Eye (tissue), 1 donor: ENCODE measurements at places on chromosomes 16 and 17.

GRCh38 chr16:66275775-66276428 is 90.6 kb upstream of the CDH5 start:
- peak; percentile 57 for DNase-seq

DNA sequence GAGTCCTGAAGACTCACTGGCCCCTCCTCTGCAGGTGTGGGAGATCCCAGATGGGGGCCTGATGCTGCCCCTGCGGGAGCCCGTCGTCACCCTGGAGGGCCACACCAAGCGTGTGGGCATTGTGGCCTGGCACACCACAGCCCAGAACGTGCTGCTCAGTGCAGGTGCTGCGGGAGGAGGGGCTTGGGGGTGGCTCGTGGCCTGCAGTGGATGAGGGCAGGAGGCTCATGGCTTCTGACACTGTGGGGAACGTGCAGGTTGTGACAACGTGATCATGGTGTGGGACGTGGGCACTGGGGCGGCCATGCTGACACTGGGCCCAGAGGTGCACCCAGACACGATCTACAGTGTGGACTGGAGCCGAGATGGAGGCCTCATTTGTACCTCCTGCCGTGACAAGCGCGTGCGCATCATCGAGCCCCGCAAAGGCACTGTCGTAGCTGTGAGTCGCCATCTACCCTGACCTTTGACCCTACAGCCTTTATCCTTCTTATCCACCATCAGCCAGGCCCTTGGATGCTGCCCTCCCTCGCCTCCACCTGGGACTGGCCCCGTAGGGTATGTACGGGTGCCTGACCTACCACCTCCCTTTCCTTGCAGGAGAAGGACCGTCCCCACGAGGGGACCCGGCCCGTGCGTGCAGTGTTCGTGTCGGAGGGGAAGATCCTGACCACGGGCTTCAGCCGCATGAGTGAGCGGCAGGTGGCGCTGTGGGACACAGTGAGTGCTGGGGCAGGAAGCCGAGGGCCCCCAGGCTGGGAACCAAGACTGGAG is 3.6 kb downstream of the CORO1A start:
- DNase-seq = peak; percentile 44

- DNase-seq = no peak
Measured at GRCh38 chr16:78903843-78904242, 696.7 kb downstream of the MAF start.

DNA sequence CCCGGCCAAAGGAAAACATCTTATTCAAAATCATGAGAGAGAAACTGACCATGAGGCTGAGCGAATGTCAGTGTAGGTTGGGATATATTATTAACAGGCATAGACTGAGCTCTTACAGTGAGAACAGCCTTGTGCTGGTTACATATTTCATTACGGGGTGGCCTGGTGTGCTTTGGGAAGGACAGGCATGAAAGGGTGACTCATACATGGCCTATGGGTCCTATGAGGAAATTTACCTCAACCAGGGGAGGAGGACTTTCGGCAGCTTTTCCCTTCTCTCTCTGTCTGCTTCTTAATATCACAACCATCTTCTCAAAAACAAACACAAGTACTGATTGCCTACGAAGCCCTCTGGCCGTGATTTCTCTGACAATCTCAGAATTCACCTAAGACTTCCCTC is 579.1 kb downstream of the CDH13 start:
- no peak for DNase-seq

GRCh38 chr16:83037102-83037501 is 410.3 kb downstream of the CDH13 start:
- no peak for DNase-seq

GRCh38 chr16:1963806-1964505 is 670 bp downstream of the RPS2 start:
- DNase-seq = peak; percentile 78

GRCh38 chr17:56765449-56765848 is 68.3 kb downstream of the C17orf67 start:
- no peak for DNase-seq
